ENCODE measurements at places on chromosomes 5 and 9.

- peak; percentile 34 for DNase-seq
Observed at GRCh38 chr5:58759745-58760144, 176.9 kb downstream of the RAB3C start.

DNA sequence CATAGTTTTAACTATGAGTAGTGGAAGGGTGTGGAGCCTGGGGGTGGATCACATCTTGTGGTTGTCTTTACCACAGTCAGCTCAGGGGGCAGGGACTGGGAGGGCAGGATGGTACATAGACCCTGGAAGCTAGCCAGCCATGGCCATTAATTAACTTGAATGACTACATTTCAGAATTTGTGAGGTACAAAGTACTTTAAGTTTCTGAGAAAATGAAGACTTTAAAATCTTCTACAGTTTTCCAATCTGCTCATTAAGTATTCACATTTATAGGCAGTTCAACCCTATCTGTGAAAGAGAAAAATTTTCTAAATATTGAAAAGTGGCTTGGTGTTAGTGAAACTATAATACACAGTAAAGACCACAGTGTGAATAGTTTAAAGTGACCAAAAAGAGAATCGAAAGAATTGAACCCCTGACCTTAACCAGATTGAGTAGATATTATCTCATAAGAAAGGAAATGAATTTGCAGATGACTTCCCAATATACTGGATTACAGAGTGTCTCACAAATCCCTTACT is 234.2 kb upstream of the MEF2C start:
- DNase-seq: no peak

DNA sequence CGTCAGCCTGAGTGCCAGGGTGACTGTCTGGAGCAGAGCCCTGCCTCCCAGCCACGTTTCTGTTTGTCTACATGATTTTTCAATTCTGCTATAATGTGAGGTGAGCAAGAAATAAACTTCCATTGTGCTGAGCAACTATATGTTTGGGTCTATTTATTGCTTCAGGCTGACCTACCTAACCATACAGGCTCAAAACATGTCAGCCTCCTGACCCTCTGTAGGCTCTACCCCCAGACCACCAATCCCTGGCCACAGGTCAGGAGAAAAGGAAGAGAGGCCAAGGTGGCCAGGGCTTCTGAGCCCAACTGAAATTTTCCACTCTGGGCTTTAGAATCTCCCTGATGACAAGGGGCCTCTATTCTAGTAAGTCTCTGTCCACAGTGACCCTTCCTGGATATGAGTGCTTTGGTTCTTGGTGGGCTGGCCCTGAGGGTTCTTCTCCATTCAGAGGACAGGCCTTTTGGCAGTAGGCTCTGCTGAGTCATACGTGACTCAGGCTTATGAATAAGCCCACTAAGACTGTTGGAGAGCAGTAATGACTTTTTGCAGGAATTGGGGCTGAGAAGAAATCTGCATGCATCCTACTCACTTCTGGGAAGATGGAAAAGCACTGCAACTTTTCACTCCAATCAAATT is 117.2 kb upstream of the TBCA start:
- DNase-seq: peak; percentile 3

DNA sequence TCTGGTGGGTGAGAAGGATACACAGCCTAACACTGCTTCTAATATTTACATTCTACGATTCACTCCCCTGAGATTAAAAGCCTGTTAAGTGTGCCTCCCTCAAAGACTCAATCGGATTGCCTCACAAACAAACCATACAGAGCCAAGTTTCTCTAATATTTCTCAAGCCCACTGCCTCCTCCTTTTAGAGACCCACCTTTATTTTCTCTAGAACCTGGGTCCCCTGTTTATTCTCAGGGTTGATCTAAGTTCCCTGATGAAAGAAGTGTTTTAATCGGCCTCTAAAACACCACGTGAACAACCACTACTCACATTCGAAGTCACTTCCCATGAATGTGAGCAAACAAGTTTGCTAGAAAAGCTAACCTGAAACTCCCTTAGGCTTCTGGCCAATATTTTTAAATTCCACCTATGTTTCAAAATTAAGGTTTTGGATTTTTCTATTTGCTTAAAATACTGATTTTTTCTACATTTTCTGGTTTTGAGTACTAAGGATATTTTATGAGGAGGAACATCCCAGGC is 76.5 kb downstream of the GLIS3 start:
- DNase-seq: no peak

GRCh38 chr5:163790497-163790896 is 285.1 kb downstream of the MAT2B start:
- no peak for DNase-seq

DNA sequence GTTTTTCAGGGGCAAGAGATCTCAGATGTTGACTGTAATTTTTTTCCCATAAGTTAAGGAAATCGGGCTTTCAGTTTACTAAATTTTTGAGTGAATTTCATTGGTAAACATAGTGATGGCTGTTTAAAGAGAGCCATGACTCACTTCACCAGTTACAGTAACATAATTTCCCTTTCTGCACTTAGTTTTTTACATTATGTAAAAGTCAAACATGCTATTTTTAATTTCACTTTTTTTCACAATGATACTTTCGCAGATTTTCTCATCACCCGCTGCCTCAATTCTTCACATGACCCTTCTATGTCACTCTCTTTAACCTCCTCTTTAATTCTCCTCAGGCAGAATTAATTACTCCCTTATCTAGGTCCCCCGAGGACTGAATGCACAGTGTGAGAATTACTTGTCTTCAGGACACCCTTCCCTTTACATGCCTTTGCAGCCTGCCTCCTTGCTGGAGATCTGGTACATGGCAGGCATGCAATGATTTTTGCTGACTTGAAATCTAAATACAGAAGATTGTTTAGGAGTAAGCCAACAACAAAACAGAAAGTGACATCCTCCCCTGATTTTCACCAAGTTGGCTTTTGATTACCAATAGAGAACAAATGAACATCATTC is 217.5 kb upstream of the S1PR3 start:
- DNase-seq: no peak

DNA sequence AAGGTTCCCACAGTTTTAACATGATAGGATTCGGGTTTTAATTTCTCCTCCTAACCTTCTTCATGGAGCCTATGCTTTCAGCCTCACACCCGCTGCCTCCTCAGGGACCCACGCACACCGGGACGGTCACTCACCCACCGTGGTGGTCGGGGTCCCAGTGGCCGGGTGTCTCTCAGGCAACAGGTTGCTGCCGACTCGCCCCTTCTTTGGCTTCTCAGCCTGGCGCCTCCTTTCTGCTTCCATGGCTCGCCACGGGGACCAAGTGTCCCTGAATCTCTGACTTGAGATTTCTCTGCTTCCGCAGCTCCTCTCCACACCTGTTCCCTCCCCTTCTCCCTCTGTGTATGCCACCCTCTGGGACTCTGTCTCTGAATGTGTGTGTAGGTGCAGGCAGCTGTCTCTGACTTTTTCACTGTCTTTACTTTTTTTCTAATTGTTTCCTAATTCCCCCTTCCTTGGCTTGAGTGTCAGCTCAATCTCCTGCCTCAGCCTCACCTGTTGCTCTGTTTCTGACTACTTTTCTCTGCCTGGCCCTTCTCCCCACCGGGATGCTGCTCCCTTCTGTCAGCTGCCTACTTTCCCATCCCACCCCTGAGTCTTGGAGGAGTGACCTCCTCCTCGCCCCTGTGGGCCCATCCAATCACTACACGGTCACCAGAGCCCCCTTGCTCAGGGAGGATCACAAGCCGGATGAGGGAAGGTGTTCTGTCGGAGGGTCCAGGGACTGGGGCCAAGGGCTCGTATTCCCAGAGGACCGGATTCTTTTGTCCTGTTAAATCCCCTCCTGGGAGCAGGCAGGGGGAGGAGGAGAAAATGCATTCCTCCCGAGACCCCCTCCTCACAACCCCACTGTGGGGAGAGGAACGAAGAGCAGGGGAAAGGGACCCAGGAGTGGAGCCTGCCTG is at the start of gene PROP1:
PROP1 (minus strand) TSS at position 552 of the 905 bp plus-strand sequence; CDS start at position 243, 309 bp downstream.
- no peak for DNase-seq

GRCh38 chr5:35608881-35609779 is 8.5 kb upstream of the SPEF2 start:
- no peak for DNase-seq

- no peak for DNase-seq
Observed at GRCh38 chr5:129172580-129172979, 78.0 kb downstream of the ISOC1 start.

All from AML-193 (cell line).